ENCODE measurements at places on chromosomes 11 and 22. TPM values are rescaled to one million over a fixed set of nuclear protein-coding genes. Genes with fewer than 3 reads are reported as not detected.

Gene GAS2L1
- 15.8 TPM for total RNA-seq

DNA sequence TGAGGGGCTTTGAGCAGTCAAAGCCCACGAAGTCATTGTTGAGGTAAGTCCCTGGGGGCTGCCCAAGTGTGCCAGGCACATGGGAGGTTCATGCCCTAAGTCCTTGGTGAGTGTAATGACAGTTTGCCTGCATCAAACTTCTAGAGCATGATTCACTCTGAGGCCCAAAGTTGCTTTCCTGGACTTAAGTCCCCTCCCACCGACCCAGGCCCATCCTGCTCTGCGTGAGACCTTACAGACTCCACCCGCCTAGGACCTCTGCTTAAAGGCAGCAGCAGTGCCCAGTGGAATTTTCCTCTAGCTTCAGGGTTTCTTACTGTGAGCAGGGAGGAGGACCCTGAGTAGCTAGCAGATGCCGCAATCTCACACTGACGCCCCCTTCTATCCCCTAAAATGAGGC lies 5.7 kb upstream of the PVALB start:
- H3K4me1 ChIP-seq = no peaks in the 10 kb centered on the region
- no peak overlapping the region for H3K27ac ChIP-seq
- H3K36me3 ChIP-seq = no peaks in the 10 kb centered on the region
- H3K4me3 ChIP-seq = no peak overlapping the region
- no peak for DNase-seq
- H3K27me3 ChIP-seq = peaks cover 17% of the 10 kb centered on the region

Gene PHETA2
- 9.2 TPM for total RNA-seq

DNA sequence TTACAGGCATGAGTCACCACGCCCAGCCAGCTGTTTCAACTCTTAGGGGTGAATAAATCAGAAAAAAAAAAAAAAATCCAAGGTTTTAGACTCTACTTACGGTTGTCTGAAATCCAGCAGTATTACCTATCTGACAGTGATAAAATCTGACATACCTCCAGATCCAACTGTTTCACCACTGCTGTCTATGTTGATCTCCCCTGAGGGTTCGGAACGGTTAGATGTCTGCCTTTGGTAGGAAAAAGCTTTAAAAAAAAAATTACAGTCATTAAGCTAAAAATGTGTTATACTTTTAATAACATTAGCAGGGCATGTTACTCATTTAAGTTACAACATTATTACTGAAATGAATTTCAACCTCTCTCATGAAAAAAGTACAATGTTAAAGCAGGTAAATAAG lies 21.1 kb downstream of the NCAPD3 start:
- H3K27ac ChIP-seq = no peak overlapping the region
- no peak overlapping the region for H3K4me3 ChIP-seq
- H3K36me3 ChIP-seq = no peaks in the 10 kb centered on the region
- no peaks in the 10 kb centered on the region for H3K27me3 ChIP-seq

DNA sequence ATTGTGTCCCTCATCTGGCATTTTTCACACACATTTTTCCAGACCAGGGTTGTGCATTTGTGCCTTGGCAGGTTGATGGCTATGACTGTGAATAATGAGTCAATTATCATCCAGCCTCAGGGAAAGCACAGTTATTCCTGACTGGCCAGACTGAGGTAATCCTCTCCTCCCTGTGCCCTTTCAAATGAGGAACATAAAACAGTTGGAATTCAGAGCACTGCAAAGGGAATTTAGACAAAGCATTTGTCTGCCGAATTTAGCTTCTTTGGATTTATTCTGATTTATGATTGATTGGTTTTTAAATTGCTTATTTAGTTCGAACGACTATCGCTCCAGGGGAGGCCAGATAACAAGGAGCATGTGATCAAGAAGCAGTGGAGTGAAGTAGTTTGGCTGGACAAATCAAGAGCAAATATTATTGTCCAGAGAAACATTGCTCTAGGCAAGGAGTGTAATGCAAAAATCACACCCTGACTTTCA lies 30.8 kb upstream of the RAG2 start:
- DNase-seq = peak; percentile 41
- peaks cover 22% of the 10 kb centered on the region for H3K4me1 ChIP-seq
- H3K36me3 ChIP-seq = no peaks in the 10 kb centered on the region

- H3K27ac ChIP-seq = no peak overlapping the region
- H3K4me3 ChIP-seq = no peak overlapping the region
- H3K36me3 ChIP-seq = no peaks in the 10 kb centered on the region
These were observed 508.0 kb downstream of the OPCML start for GRCh38 chr11:133024301-133024700.

GRCh38 chr11:68373815-68374501 lies 61.6 kb downstream of the LRP5 start:
- DNase-seq = peak; percentile 72
- no peak overlapping the region for H3K4me3 ChIP-seq
- peaks cover 33% of the 10 kb centered on the region for H3K4me1 ChIP-seq
- no peaks in the 10 kb centered on the region for H3K27me3 ChIP-seq

DNA sequence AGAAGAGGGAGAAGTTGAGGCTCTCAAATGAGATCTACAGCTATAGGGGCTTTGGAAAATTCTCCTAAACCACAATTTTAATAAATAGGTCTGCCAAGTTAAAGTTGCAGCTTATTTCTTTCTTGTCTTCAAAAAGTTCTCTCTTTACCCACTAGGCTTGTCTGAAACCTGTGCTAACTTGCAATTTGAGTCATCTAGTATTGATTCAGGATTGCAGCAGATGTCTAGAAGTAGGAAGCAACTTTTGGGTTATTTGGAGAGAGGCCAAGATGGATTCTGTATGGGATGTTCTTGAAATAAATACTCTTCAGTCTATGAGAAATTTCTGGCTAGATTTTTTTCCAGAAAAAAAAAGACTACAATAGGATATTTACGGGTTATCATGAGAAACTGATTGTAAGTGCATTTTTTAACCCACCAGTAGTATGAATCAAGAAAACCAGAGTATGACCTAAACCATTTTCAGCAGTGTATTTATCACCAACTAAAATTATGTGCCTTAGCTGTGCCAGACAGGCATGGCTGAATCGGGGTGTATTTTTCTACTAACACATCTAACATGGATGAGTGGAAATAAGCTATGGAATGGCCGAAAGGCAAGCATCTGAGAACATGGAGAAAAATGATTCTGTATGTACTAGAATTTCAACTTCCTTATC lies 4.9 kb upstream of the RAB38 start:
- DNase-seq = no peak
- H3K4me3 ChIP-seq = no peak overlapping the region
- no peak overlapping the region for H3K27ac ChIP-seq
- peaks cover 4% of the 10 kb centered on the region for H3K4me1 ChIP-seq
- H3K27me3 ChIP-seq = no peaks in the 10 kb centered on the region

GRCh38 chr11:1442163-1442562 lies 44.4 kb downstream of the MOB2 start:
- peaks cover 4% of the 10 kb centered on the region for H3K27me3 ChIP-seq
- peaks cover 20% of the 10 kb centered on the region for H3K4me1 ChIP-seq
- no peak overlapping the region for H3K27ac ChIP-seq
- H3K4me3 ChIP-seq = no peak overlapping the region
- H3K36me3 ChIP-seq = no peaks in the 10 kb centered on the region

- no peak for DNase-seq
- no peak overlapping the region for H3K27ac ChIP-seq
- no peaks in the 10 kb centered on the region for H3K36me3 ChIP-seq
- H3K27me3 ChIP-seq = no peaks in the 10 kb centered on the region
- H3K4me1 ChIP-seq = no peaks in the 10 kb centered on the region
- H3K4me3 ChIP-seq = no peak overlapping the region
These were observed 86.8 kb upstream of the TP53I11 start for GRCh38 chr11:45037434-45038005.

DNA sequence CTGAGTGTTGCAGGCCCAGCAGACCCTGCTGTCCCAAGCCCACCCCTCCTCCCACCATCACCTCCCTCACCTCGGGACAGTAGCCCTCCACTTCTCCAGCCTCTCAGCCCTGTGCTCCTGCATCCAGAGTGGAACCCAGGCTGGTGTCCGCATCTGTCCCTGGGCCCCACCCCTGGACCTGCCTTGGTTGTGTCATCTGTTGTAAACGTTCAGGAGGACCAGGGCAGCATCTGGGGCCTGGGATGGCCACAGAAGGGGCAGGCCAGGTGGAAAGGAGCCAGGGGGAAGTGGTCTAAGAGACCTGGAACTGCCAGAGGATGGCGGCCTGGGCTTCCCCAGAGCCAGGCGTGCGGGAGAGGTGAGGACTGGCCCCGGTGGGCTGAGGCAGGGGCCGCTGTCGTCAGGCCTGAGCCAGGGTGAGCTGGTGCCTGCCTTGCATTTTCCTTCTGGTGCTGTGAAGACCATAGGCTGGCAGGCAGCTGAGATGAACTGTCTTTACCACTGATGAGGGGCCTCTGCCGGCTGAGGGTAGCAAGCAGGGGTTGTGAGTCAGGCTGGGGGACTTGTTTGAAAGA lies 26.1 kb upstream of the MGAT3 start:
- DNase-seq = no peak
- H3K36me3 ChIP-seq = peaks cover 7% of the 10 kb centered on the region
- H3K4me3 ChIP-seq = no peak overlapping the region

Gene CCDC87
- total RNA-seq = under 0.01 TPM

Gene OR4D5
- 6.6 TPM for total RNA-seq

DNA sequence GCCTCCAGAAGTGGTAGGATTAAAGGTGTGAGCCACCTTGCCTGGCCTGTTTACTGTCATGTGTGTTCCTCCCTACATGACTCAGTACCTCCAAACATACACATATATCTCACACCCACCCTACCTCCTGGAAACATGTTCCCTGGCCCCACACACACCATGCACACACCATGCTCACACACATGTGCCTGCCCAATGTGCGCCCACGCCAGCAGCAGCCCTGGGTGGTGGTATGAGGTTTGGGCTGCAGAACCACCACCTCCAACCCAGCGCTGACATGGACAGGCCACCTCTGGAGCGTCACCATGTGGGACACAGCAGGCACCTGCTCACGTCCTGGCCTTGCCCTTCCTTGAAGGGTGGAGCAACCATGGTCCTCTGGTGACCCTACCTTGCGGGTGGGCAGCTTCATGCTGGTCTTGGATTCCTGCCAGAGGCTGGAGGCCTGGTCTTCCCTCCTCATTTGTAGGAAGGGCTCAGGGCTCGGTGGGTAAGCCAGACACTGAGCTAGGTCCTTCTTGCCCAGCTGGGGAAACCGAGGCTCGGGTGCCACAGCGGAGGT lies 37.9 kb downstream of the KIAA1671 start:
- no peak overlapping the region for H3K27ac ChIP-seq
- H3K27me3 ChIP-seq = no peaks in the 10 kb centered on the region
- H3K36me3 ChIP-seq = no peaks in the 10 kb centered on the region
- no peaks in the 10 kb centered on the region for H3K4me1 ChIP-seq
- no peak overlapping the region for H3K4me3 ChIP-seq

DNA sequence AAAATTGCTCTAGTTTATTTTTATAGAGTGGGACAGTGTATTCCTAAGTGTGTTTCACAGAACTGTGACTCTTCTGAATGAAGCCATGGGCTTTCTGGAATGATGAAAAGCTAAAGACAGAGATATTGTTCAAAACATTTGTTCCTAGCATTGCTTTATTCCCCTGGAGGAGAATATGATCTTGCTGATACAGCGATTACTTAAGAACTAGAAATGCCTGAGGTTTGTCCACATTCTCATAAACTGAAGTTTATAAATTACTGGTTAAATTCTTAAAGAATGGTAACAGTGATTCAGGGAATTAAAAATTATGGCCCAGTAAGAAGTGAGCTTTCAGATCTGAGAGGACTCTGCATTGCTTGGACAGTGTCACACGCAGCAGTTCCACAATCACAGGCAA lies 690.3 kb downstream of the FAM181B start:
- H3K4me3 ChIP-seq = no peak overlapping the region
- DNase-seq = no peak
- H3K4me1 ChIP-seq = no peaks in the 10 kb centered on the region
- no peak overlapping the region for H3K27ac ChIP-seq
- no peaks in the 10 kb centered on the region for H3K36me3 ChIP-seq

DNA sequence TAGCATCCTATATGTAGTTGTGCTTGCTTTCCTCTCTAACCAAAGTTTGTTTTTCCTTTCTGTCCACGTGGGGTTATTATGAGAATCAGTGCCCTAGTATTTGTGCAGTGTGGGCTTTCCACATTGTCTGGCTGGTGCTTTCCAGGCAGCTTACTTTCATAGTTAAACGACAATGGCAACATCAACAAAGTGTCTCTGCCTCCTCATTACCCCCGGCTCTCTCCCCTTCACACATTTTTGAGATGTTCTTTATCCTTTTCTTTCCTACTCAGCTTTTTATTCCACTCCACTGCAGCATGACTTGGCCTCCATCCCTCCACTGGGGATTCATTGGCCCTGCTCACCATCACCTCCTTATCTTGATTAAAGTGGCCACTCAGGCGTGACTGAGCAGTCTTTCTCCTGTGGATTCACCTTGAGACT lies 19.1 kb downstream of the SPECC1L start:
- H3K27me3 ChIP-seq = no peaks in the 10 kb centered on the region
- peak overlapping the region; percentile 23 for H3K27ac ChIP-seq
- H3K4me3 ChIP-seq = no peak overlapping the region
- H3K4me1 ChIP-seq = peaks cover 82% of the 10 kb centered on the region
- no peak for DNase-seq

Gene SLC25A18
- 4.9 TPM for total RNA-seq

DNA sequence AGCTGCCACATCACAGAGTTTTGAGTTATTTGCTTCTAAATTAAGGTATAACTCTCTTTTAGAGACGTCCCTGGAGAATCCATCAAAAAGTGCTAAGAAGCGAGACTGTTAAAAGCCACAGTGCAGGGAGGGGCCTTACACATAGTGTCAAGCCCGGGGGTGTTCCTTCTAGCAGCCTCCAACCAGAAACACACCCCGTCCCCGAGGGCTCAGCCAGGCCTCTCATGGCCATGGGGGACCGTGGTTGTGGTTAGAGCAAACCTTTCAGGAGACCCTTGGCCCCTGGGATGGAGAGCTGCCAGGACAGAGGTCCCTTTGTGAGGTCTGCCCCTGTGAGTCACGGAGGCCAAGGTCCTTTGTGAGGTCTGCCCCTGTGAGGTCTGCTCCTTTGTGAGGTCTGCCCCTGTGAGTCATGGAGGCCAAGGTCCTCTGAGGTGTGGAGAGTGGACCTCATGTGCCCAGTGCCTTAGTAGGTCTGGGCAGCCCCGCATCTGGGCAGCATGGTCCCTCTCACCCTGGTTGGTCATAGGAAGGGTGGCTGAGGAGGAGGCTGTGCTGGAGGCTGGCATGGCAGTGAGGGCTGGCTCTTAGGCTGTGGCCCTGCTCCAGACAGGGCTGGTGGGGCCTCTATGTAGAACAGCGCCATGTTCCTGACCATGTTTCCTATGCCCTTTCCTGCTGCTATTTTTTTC lies 5.4 kb downstream of the GNAZ start:
- DNase-seq = no peak
- H3K36me3 ChIP-seq = no peaks in the 10 kb centered on the region
- H3K27ac ChIP-seq = no peak overlapping the region
- H3K4me1 ChIP-seq = peaks cover 14% of the 10 kb centered on the region
- no peaks in the 10 kb centered on the region for H3K27me3 ChIP-seq

DNA sequence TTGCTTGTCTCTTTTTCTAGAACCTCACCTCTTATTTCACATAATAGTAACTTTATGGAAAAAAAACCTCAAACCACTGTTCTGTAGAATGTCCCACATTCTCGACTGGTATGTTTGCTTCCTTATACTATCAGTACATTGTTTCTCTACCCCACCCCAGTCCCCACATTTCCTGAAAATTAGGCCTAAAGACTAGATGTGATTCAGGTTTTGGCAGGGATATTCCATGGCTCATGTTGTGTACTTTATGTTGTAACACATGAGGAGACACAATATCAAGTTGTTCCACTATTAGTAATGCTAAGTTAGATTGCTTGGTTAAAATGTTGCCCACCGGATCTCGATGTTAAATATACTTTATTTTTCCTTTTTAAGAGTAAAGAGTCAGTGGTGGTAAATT lies 34.7 kb downstream of the DDIAS start:
- H3K36me3 ChIP-seq = no peaks in the 10 kb centered on the region
- H3K27me3 ChIP-seq = no peaks in the 10 kb centered on the region
- H3K4me3 ChIP-seq = no peak overlapping the region
